ENCODE measurements at places on chromosomes 2 and 18.

DNA sequence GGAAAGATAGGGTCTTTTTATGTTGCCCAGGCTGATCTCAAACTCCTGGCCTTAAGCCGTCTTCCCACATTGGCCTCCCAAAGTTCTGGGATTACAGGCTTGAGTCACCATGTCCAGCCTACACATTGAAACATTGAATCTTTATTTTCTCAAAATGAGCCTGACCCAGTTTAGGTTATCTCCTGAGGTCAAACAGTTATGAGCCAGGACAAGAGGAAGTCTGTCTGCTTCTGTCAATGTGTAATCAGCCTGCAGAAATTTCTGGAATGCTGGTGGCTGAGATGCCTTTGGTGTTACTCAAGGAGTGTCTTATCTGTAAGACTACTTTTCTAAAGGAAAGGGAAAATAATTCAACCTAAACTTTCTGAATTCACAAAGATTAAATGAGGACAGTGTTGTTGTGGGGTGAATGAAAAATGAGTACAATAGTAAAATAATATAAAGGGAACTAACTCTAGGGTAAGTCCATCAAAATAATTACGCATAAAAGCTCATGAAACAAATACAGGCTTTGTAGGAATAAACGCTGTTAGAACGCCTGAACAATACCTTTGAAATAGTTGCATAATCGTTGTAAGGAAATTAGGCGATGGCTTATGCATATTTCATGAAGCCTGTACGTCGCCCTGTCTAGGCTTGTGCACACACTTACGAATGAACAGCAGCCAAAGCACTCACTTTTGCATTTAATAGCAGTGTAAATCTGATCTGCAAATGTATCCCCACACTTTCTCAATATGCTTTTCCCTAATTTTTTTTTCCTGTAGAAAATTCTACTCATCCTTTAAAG, 260.8 kb downstream of the RDH14 start:
- peak; percentile 61 for DNase-seq

GRCh38 chr2:101517758-101518271, 42.9 kb upstream of the RFX8 start:
- peak; percentile 46 for DNase-seq

DNA sequence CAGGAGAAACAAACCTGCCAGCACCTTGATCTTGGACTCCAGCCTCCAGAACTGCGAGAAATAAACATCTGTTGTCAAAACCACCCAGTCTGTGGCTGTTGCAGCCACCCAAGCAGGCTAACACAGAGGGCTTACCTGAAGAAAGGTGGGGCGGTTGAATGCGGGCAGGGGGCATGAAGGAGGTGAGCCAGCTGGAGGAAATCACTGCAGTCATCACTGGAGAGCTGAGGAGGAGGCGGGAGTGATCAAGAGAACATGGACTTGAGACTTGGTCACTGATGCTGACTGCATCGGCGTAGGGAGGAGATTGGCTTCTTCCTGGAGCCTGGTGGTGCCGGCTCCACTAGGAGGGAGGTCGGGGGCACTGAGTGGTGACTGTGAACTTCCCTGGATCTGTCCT, 14.6 kb upstream of the ARMC9 start:
- no peak for DNase-seq

DNA sequence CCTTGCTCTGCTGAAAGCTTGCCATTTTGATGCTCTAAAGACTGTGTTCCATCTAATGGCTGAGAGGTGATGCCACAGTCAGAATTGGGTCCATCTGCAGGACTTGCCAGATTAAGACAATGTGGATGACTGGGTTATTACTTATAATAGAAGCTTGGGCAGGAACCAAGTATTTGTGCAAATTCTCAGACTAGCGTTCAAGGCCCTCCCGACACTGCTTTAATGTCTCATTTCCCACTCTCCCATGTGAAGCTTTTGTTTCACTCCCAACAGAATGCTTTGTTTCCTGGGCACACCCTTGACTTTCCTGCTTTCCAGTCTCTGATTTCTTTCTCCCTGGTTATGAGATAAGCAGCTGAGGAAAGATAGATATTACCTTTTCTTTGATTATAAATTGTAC, 215.8 kb downstream of the KCNS3 start:
- no peak for DNase-seq

- DNase-seq: no peak
Measured at GRCh38 chr2:24985511-24985910, 13.8 kb upstream of the DNAJC27 start.

DNA sequence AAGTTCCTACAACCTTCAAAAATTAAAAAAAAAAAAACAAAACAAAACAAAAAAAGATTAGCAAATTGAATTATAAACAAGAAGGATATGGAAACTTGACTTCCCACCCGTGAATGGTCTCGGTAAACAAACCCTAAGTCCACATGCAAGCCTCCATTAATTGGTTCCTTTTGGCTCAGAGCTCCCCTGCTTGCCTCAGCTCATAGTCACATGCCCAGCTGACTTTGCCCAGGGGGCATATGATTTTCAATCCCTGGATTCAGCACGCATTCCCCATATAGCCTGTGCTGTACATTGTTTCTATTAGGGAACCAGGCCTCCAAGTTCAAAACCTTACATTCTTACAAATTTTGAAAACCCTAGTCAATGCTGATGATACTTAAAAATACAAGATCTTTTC, 95.0 kb downstream of the PID1 start:
- DNase-seq: no peak

- no peak for DNase-seq
Measured at GRCh38 chr2:176147210-176147799, 4.0 kb upstream of the HOXD4 start.

DNA sequence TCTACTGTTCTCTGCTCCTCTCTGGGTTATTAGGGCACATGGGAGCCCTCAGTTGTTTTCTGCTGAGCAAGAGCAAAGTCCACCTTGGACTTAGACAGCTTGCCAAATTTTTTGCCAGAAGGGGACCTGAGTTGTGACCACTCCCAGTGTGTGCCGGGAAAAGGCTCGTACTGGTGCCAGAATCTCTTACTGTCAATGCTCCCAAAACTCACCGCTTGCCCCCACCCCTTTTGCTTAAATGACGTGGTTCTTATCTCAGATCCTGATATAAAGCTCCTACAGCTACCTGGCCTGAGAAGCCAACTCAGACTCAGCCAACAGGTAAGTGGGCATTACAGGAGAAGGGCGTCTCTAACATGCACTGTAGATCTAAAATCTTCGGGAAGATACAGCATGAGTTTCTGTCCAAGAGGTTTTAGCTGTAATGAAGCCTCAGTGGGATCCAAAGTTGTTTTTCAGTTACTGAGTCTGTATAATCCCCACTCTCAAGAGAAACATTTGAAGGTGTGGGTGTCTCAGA, at the start of gene REG1A:
REG1A (plus strand) TSS at position 295 of the 520 bp plus-strand sequence. CDS start 374 bp downstream, outside the sequence.
- DNase-seq: no peak

GRCh38 chr18:73879766-73880165, 267.9 kb downstream of the FBXO15 start:
- peak; percentile 34 for DNase-seq

DNA sequence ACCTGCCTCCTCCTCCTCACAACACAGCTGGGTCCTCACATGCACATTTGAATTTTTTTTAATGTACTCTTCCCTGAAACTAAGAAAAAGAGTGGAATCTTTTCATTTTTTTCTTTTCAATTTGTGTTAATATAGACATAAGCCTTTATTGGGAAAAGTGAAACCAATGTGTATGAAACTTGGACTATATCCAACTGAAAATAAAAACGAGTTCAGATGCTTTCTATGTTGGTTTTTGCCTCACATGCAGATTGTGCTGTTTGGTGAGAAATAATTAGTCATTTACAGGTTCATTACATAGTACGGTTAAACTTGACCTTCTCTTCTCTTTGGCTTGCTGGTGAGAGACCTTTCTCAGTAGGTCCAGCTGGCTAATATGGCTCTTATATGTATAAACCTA, 515.2 kb upstream of the FANCL start:
- DNase-seq: no peak

- DNase-seq: peak; percentile 15
Measured at GRCh38 chr2:128169497-128169896, 78.5 kb downstream of the UGGT1 start.

Measured in fibroblast of skin of left quadriceps (primary cell).